Naive B cell (primary cell): ENCODE measurements at places on chromosomes 16 and 17. TPM values are rescaled to one million over a fixed set of nuclear protein-coding genes. Genes with fewer than 3 reads are reported as not detected.

DNA sequence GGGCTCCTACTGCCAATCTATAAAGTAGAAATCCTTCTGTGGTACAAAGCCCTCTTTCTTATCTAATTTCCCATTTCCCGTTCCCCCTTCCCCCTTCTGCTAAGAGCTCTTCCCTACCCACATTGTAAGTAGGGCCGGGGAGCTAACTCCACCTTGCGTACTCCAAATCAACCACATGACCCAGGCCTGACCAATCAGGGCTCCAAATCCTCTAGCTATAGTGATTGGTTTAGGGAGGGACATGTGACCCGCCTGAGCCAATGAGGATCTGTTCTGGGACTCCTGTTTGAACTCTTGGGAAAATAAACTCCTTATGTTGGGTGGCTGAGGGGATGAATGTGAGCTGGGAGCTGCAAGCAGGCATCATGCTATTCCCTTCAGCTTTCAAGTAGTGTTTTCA lies 40.9 kb upstream of the MEOX1 start:
- H3K4me1 ChIP-seq = peaks cover 12% of the 10 kb centered on the region
- H3K36me3 ChIP-seq = peaks cover 5% of the 10 kb centered on the region
- no peak overlapping the region for H3K4me3 ChIP-seq
- no peak for DNase-seq
- H3K27me3 ChIP-seq = peaks cover 65% of the 10 kb centered on the region
- peak overlapping the region; percentile 39 for H3K27ac ChIP-seq

DNA sequence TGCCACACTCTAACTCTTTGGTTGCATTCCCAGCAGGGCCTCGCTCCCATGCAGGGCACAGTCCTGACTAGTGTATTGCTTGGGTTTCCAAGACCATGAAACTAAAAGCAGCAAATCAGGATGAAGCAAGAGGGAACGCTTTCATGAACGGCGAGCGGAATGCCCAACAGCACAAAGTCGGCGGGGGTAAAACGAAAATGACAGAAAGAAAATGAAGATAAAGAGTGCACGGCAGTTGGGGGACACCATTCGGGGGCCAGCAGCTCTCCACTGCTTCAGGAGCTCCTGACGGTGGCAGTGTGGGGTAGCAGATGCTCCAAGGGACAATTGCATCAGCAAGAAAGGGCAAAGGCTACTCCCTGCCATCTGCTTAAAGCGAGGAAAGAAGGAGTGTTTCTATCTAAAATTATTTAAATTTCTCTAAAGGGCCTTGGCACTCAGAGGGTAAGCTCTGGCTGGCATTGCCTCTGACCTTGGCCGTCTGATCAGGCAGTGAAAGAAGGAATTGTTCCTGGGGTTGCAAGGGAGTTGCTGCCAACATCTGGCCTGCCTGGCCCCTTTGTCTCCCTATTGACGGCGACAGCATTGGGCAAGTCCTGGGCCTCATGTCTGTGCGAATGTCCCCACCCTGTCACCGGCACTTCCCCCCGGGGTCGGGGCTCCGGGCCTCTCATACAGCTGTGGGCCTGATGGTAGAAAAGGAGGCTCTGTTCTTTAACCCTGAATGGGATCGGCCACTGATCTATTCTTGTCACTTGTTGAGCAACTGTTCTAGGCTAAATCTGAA lies 138.2 kb downstream of the CMIP start:
- H3K4me3 ChIP-seq = no peak overlapping the region
- H3K27me3 ChIP-seq = no peaks in the 10 kb centered on the region
- DNase-seq = no peak
- peak overlapping the region; percentile 2 for H3K27ac ChIP-seq
- H3K36me3 ChIP-seq = peaks cover 5% of the 10 kb centered on the region

DNA sequence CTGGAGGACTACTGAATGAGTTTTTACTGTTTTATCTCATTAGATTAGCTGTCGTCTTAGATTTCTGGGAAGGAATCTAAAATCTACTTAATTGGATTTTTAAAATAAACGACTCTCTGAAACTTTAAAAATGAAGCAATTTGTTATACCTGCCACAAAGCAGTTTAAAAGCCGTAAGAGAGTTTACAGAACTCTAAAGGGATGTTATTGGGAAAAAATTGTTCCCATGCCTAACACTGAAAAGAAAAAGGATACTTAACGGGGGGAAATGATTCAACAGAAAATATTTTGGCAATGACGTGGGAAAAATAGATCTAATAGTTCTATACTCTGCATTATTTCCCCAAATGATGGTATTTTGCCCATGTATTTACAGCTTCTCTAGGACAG lies 27.0 kb downstream of the ARHGAP17 start:
- H3K4me3 ChIP-seq = peak overlapping the region; percentile 77
- no peak for DNase-seq
- peaks cover 98% of the 10 kb centered on the region for H3K4me1 ChIP-seq

DNA sequence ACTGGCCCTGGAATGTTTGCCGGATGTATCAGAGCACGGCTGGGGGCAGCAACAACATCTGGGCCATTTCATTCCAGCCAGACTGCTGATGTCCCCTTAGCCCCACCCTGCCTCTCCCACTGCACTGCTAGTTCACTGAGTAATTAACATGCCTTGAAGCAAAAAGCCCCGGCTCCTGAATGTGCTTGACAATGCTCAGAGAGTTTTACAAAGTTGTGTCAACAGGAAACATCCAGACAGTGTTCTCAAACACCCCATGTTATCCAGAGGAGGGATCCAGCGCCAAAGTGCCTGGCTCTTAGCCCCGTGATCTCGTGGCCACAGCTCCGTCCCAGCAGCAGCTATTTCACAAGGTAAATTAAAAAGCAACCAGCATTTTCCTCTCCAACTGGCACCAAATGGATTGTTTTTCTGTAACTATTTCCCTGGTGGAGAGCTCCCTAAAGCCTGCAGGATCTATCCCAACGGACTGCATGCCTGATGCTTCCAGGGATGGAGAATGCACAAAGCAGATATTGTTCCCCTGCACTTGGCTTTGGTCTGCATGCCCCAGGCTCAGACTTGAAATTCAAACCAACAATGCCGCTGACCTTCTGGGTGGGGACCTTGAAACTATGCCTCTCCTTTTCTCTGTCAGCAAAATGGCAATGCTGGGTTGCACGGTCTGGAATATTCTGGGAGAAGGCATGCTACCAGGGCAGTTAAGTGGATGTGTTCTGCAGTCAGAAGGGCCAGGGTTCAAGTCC lies 115.6 kb upstream of the CDH5 start:
- no peak overlapping the region for H3K4me3 ChIP-seq
- DNase-seq = no peak
- no peaks in the 10 kb centered on the region for H3K4me1 ChIP-seq

DNA sequence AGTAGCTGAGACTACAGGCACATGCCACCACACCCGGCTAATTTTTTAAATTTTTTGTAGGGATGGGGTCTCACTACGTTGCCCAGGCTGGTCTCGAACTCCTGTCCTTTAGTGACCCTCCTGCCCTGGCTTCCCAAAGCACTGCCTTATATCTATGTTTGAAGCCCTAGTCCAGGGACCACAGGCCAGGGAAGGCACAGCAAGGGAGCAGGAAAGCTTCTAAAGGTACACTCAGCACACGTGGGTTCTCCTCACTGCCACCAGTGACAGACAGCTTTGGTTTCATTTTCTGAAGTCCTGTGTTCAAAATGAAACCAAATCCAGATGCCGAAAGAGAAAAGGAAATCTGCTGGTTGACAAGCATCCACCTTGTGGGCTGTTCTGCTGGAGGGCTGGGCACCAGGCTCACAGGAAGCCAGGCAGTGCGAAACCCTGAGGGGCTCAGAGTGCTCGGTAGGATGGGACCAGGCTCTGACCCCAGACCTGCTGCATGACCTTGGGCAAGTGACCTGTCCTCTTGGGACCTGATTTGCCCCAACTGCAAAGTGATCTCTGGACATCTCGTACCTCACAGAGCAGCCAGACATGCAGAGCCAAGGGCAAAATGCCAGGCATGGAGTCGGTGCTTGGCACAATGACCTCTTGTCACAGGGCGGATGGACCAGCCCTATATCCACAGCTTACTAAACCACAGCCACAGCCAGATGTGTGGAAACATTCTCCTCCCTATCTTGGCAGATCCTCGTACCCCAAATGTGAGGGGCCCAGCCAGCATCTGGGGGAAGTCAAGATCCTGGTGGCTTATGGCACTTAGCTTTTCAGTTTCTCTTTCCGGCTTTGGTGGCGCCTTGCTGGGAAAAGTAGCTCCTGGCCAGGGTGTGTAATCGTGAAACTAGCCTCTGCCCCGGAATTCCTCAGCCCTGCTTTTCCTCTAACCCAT lies 2.8 kb upstream of the SOCS1 start:
- H3K4me1 ChIP-seq = peaks cover 48% of the 10 kb centered on the region
- peaks cover 1% of the 10 kb centered on the region for H3K36me3 ChIP-seq

DNA sequence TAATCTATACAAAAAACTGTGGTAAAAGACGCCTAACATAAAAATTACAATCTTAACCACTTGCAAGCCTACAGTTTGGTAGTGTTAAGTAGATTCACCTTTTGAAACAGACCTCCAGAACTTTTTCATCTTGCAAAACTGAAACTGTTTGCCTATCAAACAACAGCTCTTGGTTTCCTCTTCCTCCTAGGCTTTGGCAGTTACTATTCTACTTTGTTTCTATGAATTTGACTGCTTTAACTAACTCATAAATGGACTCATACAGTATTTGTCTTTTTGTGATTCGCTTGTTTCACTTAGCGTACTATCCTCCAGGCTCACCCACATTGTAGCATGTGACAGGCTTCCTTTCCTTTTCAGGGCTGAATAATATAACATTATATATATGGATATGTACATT lies 97.0 kb downstream of the PRKCA start:
- no peaks in the 10 kb centered on the region for H3K36me3 ChIP-seq
- no peak for DNase-seq
- no peak overlapping the region for H3K27ac ChIP-seq
- H3K4me3 ChIP-seq = no peak overlapping the region

- peaks cover 11% of the 10 kb centered on the region for H3K4me1 ChIP-seq
- no peak overlapping the region for H3K4me3 ChIP-seq
- H3K27ac ChIP-seq = peak overlapping the region; percentile 83
- no peak for DNase-seq
- no peaks in the 10 kb centered on the region for H3K27me3 ChIP-seq
- H3K36me3 ChIP-seq = no peaks in the 10 kb centered on the region
These were observed 13.0 kb downstream of the TMEM204 start for GRCh38 chr16:1546430-1546829.

DNA sequence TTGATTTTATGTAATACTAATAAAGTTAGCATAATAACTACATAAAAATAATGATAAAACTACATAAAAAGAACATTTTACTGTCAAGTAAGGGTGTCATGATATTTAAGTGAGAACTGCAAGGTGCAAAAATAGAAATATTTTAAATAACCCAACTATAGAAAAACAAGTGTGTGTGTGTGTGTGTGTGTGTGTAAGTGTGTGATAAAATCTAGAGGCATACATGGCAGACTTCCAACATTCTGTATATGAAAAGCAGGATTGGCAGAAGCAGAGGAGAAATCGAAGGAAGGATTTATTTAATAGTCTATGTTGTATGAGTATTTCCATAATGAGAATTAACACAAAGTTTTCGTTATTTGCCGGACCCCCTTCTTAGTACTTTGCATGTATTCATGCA lies 334.1 kb downstream of the KCNJ2 start:
- no peak overlapping the region for H3K4me3 ChIP-seq
- H3K4me1 ChIP-seq = no peaks in the 10 kb centered on the region
- H3K27ac ChIP-seq = no peak overlapping the region
- no peak for DNase-seq
- H3K36me3 ChIP-seq = no peaks in the 10 kb centered on the region

GRCh38 chr17:79548116-79548515 lies 62.7 kb downstream of the RBFOX3 start:
- H3K4me1 ChIP-seq = no peaks in the 10 kb centered on the region
- peaks cover 4% of the 10 kb centered on the region for H3K27me3 ChIP-seq
- no peak for DNase-seq
- no peak overlapping the region for H3K4me3 ChIP-seq

DNA sequence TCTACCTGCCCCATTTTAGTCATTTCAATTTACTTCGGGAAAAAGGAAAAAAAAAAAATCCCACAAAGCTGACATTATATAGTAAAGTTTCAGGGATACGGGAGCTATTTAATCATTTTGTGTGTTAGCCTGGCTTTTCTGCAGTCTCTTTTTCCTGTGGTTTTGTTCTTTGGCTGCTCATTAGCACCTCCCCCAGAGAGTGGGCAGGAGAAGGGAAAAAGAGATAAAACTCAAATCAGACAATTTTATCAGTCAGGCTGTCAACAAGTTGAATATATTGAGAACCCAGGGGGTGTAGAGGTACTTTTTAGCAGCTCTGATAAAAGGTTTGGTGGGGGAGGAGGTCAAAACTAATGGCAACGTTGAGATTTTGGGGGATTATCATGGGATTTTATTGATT lies 559.0 kb upstream of the PSMD7 start:
- no peaks in the 10 kb centered on the region for H3K27me3 ChIP-seq
- no peaks in the 10 kb centered on the region for H3K36me3 ChIP-seq
- no peak overlapping the region for H3K4me3 ChIP-seq
- H3K27ac ChIP-seq = no peak overlapping the region
- no peak for DNase-seq
- H3K4me1 ChIP-seq = no peaks in the 10 kb centered on the region

DNA sequence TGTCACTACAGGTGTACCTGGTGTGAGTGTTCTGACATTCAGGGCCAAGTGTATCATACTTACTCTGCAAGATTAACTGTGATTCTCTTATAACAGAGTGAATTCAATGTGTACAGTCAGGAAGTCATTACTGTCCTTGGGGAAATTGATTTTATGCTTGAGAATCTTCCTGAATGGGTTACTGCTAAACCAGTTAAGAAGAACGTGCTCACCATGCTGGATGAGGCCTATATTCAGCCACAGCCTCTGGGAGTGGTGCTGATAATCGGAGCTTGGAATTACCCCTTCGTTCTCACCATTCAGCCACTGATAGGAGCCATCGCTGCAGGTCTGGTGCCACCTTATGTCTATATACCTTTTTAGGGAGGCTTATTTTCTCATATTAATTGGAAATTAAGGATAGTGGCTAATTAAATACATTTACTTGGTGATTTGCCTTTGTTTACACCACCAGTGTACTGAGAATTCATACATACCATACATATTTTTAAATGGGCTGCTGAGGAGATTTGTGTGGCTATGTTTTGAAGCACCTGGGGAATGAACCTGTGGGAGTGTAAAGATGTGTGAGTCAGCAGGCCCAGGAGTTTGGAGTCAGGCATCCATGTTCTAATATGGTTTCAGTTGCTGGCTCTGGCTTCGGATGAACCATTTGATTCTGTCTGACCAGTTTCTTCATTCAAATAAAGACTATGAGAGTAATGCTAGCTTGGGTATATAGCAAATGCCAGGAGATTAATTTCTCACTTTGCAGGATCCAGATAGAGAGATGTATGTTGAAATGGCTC lies 3.1 kb downstream of the ALDH3A2 start:
- no peak for DNase-seq
- H3K27ac ChIP-seq = peak overlapping the region; percentile 24
- H3K36me3 ChIP-seq = peaks cover 28% of the 10 kb centered on the region

GRCh38 chr16:35398180-35398579 lies 1938.8 kb downstream of the TP53TG3F start:
- H3K4me3 ChIP-seq = peak overlapping the region; percentile 6
- no peak overlapping the region for H3K27ac ChIP-seq
- no peak for DNase-seq
- no peaks in the 10 kb centered on the region for H3K36me3 ChIP-seq
- no peaks in the 10 kb centered on the region for H3K27me3 ChIP-seq

GRCh38 chr17:31062346-31062745 lies 32.4 kb upstream of the NF1 start:
- H3K27me3 ChIP-seq = no peaks in the 10 kb centered on the region
- no peak overlapping the region for H3K27ac ChIP-seq
- H3K4me3 ChIP-seq = no peak overlapping the region
- no peaks in the 10 kb centered on the region for H3K36me3 ChIP-seq
- no peak for DNase-seq

Gene OTOP3
- polyA plus RNA-seq = not detected

Gene CRISPLD2
- polyA plus RNA-seq = not detected

Gene KRTAP1-1
- polyA plus RNA-seq = not detected

Gene SMURF2
- polyA plus RNA-seq = 12.7 TPM

Gene SLC13A2
- not detected for polyA plus RNA-seq

Gene NPIPA8
- not detected for polyA plus RNA-seq
